ENCODE measurements at places on chromosomes 11 and 22.

GRCh38 chr11:64741375-64742086, 2.4 kb downstream of the RASGRP2 start:
- no peak for DNase-seq

DNA sequence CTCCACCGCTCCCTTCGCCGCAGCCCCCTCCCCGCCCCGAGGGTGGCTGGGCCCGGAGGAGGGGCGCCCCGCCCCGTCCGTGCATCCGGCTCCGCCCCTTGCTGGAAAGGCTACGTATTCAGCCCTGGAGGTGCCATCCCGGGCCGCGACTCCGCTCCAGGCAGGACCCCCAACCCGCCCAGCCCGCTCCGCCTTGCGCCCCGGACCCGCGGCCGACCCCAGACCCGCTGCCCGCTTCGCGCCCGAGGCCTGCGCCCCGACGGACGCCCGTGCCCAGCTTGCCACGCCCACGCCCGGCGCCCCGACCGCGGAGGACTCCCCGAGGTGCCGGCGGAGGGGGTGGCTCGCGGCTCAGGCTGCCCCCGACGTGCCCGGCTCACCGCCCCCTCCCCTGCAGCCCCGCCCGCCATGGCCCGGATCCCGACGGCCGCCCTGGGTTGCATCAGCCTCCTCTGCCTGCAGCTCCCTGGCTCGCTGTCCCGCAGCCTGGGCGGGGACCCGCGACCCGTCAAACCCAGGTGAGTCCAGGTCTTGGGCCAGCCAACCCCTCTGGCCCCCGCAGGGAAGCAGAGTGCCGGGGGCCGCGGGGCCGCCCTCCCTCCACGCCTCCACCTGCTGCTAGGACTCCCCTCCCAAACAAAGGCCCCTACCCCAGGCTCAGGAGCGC, at the start of gene ADM2:
TSS of gene ADM2 (plus strand) at position 104 of the 667 bp plus-strand sequence. CDS start at position 409, 305 bp downstream.
- DNase-seq: peak; percentile 80

DNA sequence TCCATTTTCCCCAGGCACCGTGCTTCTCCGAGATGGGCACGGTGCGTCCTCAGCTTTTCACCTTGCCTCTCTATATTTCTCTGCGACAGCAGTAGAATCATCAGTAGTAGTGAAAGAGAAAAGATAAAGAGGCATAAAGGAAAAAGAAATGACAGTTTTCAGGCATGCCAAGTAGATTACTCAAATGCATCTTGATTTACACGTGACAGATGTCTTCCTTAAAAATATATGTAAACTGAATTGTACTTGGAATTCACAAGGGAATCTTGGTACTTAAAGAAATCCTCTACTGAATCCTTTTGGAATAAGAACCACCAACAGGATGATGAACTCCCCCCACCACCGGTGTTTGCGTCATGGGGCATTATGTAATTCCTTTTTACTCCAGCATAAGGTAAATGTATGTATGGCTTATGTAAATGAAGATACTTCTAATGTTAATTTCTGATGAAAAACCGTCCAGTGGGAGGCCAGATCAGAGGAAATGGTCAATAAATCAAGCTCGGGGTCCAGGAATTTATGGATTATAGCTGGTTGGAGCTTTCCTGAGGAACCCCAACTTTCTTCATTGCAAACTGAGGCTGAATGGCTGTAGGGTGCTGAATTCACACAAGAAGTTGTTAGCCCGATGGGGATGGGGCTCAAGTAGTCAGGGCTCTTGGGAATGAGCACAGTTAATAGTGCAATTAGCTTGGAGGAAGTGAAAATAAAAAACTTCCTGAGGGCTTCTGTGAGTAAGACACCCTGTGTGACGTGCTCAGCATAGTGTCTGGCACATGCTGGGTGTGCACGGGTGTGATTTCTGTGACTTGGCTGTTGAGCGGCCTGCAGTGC, 630.4 kb downstream of the OPCML start:
- no peak for DNase-seq

- no peak for DNase-seq
These were observed 7.9 kb upstream of the ETS1 start for GRCh38 chr11:128595221-128595620.

DNA sequence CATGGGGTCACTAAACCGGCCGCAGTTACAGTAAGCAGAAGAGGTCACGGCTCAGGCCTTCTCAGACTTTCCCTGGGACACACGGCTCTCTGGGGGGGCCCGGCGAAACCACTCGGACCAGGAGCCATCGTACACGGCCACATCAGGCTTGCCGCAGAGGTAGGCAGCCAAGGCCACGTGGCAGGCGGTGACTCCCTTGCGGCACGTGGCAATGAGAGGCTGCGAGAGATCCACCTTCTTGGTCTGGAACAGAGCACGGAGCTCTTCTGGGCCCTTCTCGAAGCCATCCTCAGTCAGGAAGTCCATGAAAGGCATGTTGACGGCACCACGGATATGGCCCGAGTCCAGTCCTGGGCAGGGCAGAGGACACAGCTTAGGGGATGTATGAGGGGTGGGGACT, 8.3 kb downstream of the TST start:
- no peak for DNase-seq

DNA sequence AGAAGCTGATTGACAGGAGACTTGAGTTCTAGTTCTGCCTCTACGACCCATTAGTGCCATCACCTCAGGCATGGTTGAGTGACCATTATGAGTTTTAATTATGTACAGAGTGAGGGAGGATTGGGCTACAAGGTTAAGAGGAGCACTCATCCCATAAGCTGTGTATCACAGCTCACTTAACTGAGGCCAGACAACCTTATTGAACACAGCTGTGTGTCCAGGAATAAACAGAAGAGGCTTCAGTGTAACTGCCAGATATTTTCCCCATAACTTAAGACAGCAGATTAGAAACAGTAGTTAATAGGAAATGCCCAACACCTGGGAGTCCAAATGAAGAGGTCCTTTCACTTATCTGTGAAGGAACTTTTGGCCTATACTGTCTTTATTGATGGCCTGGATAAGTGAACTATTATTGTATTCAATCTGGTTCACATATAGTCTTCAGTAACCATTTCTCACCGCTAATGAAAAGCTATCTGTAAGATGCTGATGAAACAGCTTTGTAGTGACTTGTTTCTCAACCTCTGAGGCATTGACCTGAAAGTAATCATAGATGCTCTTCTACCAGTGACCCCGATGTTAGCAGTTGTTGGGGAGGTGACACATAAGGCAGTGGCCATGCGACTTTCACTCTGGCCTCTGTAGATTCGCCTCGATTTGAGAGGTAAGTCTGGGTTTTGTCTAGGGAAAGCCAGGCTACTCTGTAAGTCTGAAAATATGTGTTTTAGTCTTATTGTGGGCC, 41.7 kb downstream of the YAP1 start:
- DNase-seq: no peak

DNA sequence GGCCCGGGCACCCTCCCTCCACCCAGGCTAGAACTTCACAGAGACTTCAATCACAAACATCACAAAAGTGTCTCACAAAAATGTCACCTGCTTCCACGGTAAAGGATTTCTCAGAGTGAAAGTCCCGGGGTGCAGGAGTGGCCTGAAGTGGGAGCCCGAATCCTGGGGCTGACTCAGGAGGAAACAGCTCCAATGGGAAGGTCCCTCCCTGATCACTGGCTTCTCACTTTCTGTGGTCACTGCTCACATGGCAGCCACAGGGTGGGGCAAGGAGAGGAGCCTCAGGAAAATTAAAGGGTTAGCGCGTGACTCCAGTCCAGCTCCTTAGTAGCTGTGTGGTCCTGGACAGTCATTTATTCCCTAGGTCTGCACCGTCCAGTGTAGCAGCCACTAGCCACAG, 564.5 kb upstream of the B3GAT1 start:
- DNase-seq: no peak

DNA sequence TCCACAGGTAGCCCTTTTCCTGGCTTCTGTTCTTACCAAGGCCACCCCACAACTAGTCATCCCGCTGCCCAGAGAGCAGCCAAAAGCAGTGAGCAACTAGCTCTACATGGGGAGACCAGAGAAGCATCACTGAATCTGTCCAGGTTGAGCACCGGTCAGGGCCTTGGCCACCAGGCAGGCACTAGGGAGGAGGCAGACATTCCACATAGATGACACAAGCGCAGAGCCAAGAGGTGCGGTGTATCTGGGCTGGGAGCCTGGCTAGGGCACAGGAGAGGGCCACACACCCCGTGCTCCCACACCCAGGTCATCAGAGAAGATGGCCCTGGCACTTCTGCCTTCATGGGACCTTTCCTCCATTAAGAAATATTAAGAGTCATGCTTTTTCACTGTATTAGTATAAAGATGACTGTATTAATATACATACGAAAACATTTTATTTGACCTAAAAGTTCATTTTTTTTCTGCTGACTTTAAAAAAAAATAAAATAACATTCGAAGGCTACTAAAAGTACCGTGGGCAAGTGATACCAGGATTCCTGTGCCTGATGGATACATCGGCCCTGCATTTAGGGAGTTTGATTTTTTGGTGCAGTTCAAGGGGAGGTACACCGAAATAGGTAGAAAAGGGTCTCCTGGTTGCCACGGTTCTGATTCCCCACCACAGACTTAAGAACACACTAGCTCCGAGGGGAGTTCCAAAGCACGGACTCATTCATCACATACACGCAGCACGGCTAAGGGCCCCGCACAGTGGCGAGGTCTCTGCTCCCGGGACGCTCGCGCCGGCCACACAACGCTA, 1.2 kb downstream of the DGCR2 start:
- peak; percentile 49 for DNase-seq

Data from nephron progenitor cell (in vitro differentiated cells).